ENCODE measurements at places on chromosomes 3 and 15.

DNA sequence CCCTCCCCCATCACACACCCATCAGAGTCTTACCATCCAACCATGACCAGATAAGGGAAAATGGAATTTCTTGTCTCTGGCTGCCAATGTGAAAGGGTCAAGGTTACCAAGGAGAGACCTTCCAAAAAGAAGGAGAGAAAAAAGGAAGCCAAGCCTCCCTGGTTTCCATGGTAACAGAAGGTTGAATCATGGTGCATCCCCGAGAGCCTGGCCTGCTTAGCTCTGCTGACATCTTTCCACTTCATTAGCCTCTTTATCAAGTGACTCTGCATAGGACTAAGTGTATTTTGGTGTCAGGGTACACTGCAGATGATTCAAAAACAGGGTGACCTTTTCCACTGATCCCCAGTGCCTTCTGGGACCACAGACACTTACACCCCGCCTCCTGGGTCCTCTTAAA lies 225.7 kb upstream of the PPP2R3A start:
- DNase-seq: no peak

- no peak for DNase-seq
Measured at GRCh38 chr3:66618066-66618465, 117.2 kb upstream of the LRIG1 start.

DNA sequence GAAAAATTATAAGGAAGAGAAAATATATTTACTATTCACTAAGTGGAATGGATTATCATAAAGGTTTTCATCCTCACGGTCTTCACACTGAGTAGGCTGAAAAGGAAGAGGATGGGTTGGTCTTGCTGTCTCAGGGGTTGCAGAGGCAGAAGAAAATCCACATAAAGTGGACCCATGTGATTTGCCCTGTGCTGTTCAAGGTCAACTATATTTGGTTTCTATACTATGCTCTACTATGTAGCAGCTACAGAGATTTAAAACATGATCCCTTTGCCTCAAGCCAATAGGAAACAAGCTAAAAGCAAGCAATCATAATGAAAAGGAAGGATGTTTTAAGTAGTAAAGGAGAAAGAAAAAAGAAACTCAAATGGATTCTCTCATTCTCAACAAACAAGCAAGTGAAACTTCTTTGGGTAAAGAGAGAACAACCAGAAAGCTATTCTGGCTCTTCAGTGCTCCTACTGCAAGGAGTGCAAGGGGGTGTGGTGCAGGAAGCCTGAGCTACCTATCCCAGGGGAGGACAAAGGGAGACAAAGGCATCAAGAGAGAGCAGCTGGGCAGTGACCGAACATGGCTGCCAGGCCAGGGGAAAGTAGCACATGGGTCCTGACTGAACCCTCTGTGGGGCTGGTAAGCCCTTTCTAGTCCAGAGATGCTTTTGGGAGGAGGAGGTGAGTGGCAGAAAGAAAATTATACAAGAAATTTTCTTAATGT lies 35.9 kb downstream of the SFMBT1 start:
- no peak for DNase-seq

- DNase-seq: no peak
Measured at GRCh38 chr15:94412979-94413746, 181.8 kb downstream of the MCTP2 start.

DNA sequence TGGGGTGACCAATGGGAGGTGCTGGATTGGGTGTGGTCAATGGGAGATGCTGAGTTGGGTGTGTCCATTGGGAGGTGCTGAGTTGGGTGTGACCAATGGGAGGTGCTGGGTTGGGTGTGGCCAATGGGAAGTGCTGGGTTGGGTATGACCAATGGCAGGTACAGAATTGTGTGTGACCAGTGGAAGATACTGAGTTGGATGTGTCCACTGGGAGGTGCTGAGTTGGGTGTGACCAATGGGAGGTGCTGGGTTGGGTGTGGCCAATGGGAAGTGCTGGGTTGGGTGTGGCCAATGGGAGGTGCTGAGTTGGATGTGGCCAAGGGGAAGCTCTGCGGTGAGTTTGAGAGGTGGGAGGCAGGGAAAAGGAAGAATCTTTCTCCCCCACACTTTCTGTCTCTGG lies 250.0 kb upstream of the PROK2 start:
- no peak for DNase-seq

- DNase-seq: no peak
Measured at GRCh38 chr15:73987681-73988444, 4.2 kb downstream of the STOML1 start.

DNA sequence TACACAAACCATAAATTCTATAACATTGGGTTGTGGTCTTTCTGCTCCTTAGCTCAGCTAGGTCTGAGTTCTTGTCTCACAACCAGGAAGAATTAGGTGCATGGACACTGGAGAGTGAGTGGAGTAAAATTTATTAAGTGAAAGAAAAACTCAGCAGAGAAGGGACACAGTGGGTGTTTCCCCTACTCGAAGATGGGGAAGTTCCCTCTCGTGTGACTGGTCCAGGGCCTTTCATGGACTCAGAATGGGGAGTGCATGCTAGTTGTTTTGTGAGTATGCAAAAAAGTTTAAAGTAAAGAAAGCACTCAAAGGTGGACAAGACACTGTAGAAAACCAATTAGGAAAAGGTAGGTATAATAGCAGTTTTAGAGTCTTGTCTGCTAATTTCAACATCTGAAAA lies 215.5 kb upstream of the RORA start:
- DNase-seq: no peak

- DNase-seq: no peak
Measured at GRCh38 chr3:7567160-7567559, 706.2 kb downstream of the GRM7 start.
